ENCODE measurements at places on chromosomes 1 and 21. TPM values are rescaled to one million over a fixed set of nuclear protein-coding genes. Genes with fewer than 3 reads are reported as not detected.

The ARHGEF2 gene
- total RNA-seq = 63.3 TPM

The CCDC28B gene
- 17.3 TPM for total RNA-seq

The SERPINC1 gene
- total RNA-seq = not detected

The ADAM30 gene
- total RNA-seq = not detected

The UBE2G2 gene
- total RNA-seq = 75.9 TPM

The GBP7 gene
- total RNA-seq = not detected

The SHE gene
- 17.7 TPM for total RNA-seq

The RNF2 gene
- 51.1 TPM for total RNA-seq

The NUP210L gene
- 0.21 TPM for total RNA-seq

The PKP1 gene
- 4.0 TPM for total RNA-seq
